ENCODE measurements at places on chromosomes 5 and 9. TPM values are rescaled to one million over a fixed set of nuclear protein-coding genes. Genes with fewer than 3 reads are reported as not detected.

GRCh38 chr5:132459983-132460838, 30.4 kb downstream of the IRF1 start:
- no peaks in the 10 kb centered on the region for H3K36me3 ChIP-seq
- H3K4me1 ChIP-seq = peaks cover 11% of the 10 kb centered on the region
- H3K27ac ChIP-seq = no peak overlapping the region
- no peak for DNase-seq
- H3K27me3 ChIP-seq = no peaks in the 10 kb centered on the region

The BARHL1 gene
- total RNA-seq = not detected

The TRIM7 gene
- 0.34 TPM for total RNA-seq

DNA sequence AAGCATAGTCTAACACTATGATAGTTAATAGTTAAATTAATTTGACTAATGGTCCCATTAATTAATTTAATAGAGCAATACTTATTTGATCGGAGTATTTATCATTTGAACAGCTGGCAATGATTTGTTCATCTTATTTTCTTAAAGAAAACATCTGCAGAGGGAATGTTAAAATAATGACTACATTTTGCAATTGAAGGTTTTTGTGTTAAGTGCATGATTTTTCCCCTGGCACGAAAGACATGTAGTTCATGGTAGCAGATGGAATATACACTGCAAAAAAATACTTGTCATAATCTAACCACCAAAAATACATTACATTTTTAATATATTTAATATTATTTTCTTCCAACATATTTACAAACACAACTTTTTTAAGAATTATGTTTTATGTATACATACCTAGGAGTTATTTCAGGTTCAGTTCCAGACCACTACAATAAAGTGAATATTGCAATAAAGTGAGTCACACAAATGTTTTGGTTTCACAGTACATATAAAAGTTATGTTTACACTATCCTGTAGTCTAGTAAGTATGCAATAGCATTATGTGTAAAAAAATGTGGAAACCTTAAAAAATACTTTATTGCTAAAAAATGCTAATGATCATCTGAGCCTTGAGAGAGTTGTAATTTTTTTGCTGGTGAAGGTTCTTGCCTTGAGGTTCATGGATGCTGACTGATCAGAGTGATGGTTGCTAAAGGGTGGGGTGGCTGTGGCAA, 292.6 kb upstream of the DAB2 start:
- no peaks in the 10 kb centered on the region for H3K36me3 ChIP-seq
- DNase-seq = no peak
- H3K4me1 ChIP-seq = no peaks in the 10 kb centered on the region

The VPS13A gene
- 46.6 TPM for total RNA-seq

GRCh38 chr9:76571288-76571687, 112.3 kb downstream of the GCNT1 start:
- no peaks in the 10 kb centered on the region for H3K27me3 ChIP-seq
- no peaks in the 10 kb centered on the region for H3K36me3 ChIP-seq
- DNase-seq = no peak

GRCh38 chr9:125430161-125431011, 168.8 kb downstream of the GAPVD1 start:
- H3K27me3 ChIP-seq = no peaks in the 10 kb centered on the region
- no peak for DNase-seq
- H3K36me3 ChIP-seq = no peaks in the 10 kb centered on the region
- no peak overlapping the region for H3K4me3 ChIP-seq
- H3K4me1 ChIP-seq = peaks cover 9% of the 10 kb centered on the region
- H3K27ac ChIP-seq = no peak overlapping the region

DNA sequence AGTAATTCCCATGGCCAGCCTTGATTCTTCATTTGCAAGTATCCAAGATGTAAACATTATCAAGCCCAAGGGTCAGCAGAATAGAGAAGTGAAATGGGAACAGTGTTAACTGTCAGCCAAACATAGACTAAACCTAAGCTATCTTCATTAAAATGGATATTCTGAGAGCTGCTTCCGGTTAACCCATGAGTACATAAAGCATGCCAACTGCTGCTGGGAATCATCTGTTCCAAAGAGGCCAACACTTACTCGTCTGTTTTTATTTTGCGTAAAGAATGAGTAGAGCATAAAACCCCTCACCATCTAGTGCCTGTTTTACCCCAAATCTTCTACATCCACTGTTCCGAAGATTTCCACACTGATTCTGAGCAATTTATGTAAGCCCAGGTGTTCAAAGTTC, 257.6 kb downstream of the GLIS3 start:
- no peaks in the 10 kb centered on the region for H3K36me3 ChIP-seq
- H3K27ac ChIP-seq = no peak overlapping the region
- no peak overlapping the region for H3K4me3 ChIP-seq
- H3K4me1 ChIP-seq = peaks cover 4% of the 10 kb centered on the region
- H3K27me3 ChIP-seq = no peaks in the 10 kb centered on the region
- no peak for DNase-seq

DNA sequence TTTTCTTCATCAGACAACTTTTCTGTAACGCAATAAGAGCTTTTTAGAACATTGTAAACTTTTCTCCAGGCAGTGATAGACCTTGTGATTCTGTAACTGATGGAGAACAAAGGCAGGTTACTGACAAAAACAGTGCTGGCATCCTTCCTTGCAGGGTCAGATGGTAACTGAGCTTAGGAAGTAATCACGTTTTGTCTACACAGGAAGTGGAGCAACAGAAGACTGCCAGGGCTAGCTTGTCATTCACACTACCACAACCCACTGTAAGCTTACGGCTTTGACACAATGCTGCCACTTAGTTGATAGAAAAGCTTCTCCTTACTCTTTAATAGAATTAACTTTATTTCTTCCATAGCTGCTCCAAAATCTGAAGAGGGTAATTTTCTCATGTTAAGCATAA, 46.8 kb downstream of the FBN2 start:
- peaks cover 1% of the 10 kb centered on the region for H3K4me1 ChIP-seq
- no peaks in the 10 kb centered on the region for H3K27me3 ChIP-seq
- no peaks in the 10 kb centered on the region for H3K36me3 ChIP-seq
- no peak overlapping the region for H3K4me3 ChIP-seq

The TMCO6 gene
- total RNA-seq = 36.1 TPM

GRCh38 chr9:30732060-30732459, 1652.4 kb upstream of the ACO1 start:
- DNase-seq = no peak
- H3K4me3 ChIP-seq = no peak overlapping the region
- H3K4me1 ChIP-seq = no peaks in the 10 kb centered on the region
- H3K27me3 ChIP-seq = no peaks in the 10 kb centered on the region
